ENCODE measurements at places on chromosomes 1 and 21. TPM values are rescaled to one million over a fixed set of nuclear protein-coding genes. Genes with fewer than 3 reads are reported as not detected.
A peak's percentile ranks its signal among the peaks of the same experiment; 100 is the strongest.

GRCh38 chr1:81802707-81803430, 2.1 kb downstream of the ADGRL2 start:
- DNase-seq = no peak

DNA sequence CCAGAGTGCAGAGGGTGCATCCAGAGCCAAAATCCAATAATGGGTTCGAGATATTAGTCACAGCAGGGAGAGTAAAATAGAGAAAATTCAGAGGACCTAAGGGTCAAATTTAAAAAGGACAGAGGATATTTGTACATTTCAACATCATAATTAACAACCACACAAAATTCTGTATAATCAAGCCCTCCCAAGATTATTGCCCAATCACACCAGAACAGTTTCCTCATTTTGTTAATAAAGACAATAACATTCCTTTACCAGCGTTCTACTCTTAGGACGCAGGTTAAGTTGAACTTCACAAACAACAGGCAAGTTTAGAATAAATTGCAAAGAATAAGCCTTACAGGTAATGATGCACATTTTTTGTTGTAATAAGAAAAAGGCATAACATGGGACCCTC, 462.8 kb downstream of the PTPRC start:
- no peak for DNase-seq

DNA sequence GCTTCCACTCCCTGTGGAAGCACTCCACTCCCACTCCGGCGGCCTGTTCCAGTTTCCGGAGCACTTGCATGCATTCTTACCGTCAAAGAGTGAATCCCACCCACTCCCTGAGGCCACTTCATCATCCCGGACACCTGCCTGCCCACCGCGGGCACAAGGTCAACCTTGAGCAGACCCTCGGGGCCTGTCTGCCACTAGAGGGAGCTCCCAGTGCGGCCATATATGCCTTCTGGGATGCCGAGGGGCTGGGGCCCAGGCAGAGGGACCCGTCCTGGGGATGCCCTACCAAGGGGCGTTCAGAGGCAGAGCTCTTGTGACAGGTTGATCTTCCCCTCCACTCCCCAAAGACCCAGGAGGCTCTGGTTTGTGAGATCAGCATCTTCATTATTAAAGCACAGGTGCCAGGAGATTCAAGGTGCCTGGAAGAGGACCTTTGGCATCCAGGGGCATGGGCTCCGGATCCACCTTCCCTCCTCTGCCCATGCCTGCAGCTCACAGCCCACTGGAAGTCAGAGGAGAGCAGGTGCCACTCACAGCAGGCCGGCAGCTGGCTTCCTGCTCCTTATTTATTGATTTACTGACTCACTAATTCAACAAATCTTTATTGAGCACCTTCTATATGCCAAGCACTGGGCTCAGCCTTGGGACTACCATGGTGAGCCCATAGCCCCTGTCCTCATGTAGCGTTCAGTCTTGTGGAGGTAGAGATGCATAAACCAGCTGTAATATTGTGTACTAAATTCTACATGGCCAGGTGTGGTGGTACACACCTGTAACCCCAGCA, 47.3 kb downstream of the UBIAD1 start:
- peak; percentile 30 for DNase-seq

DNA sequence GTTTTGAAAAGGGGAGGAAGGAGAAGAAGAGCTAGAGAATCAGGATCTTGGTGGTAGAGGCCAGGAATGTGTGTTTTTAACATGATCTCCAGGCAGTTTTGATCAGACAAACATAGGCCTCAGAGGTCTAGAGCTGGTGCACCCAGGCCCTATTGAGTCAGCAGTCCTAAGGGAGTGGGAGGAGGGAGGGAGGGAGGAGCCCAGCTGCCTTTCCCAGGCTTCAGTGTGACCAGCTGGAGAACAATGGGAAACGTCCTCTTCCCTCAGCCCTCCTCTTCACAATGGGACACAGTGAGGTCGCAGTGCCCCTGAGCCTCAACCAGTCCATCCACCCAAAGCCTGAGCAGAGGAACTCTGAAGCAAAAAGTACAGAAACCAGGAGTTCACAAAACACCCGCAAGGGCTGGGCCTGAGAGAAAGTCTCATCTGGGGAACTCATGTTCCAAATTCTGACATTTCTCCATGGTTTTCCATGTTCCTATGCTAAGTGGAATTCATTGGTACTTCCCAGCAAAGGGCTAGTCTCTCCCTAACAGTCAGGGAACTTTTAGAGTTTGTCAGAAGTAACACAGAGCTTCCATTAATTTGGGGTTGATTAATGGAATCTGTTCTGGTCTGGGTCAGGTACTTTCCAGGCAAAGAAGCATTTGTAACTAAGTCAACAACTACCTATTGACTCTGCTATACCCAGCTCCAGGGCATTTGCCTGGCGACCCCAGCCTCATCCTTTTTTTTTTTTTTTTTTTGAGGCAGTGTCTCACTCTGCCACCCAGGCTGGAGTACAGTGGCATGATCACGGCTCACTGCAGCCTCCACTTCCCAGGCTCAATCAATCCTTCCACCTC, 37.5 kb downstream of the ELAPOR1 start:
- no peak for DNase-seq

DNA sequence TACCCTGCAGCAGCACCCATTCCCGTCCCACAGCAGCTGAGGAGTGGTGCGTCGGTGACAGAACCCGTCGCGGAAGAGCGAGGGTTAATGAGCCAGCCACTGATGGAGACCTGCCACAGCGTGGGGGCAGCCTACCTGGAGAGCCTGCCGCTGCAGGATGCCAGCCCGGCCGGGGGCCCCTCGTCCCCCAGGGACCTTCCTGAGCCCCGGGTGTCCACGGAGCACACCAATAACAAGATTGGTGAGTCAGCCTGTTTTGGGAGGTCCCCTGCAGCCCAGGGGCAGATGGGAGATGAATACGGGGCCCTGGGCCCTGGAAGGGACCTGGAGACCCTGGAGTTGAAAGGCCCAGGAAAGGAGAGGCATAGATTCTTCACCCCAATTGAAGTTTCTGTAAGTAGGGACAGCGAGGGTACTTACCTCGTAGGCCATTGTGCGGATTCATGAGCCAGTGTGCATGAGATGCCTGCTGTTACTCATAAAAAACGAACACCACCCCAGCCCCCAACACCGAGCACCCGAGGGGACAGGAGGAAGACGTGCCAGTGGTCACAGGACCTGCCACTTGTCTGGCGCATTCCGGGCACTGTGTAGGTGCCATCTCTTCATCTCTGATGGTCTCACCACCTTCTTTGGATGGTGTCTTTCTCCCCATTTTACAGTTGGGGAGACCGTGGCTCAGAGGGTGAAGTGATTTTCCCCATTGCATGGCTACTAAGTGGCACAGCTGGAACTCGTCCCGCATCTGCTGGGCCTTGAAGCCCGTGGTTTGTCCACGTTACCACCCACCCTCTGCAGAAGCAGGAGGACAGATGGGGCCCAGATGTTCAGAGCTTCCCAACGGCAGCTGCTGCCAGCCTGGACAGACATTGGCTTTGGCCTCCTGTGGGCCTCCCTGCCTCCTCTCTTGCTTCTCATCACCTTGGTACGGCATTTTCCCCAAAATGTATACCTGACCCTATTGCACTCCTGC, 28.3 kb upstream of the TNFRSF1B start:
- DNase-seq = no peak

- DNase-seq = no peak
Observed at GRCh38 chr1:66275083-66275482, 258.9 kb upstream of the SGIP1 start.

- DNase-seq = no peak
Observed at GRCh38 chr1:78620666-78621065, 418 bp downstream of the IFI44L start.

- no peak for DNase-seq
Observed at GRCh38 chr1:183443011-183443410, 24.8 kb upstream of the NMNAT2 start.

- DNase-seq = no peak
Observed at GRCh38 chr1:193411215-193411614, 224.8 kb upstream of the B3GALT2 start.

GRCh38 chr1:99171184-99171813, 93.0 kb upstream of the PLPPR4 start:
- DNase-seq = no peak

GRCh38 chr1:171931752-171932151, 90.5 kb downstream of the DNM3 start:
- no peak for DNase-seq

DNA sequence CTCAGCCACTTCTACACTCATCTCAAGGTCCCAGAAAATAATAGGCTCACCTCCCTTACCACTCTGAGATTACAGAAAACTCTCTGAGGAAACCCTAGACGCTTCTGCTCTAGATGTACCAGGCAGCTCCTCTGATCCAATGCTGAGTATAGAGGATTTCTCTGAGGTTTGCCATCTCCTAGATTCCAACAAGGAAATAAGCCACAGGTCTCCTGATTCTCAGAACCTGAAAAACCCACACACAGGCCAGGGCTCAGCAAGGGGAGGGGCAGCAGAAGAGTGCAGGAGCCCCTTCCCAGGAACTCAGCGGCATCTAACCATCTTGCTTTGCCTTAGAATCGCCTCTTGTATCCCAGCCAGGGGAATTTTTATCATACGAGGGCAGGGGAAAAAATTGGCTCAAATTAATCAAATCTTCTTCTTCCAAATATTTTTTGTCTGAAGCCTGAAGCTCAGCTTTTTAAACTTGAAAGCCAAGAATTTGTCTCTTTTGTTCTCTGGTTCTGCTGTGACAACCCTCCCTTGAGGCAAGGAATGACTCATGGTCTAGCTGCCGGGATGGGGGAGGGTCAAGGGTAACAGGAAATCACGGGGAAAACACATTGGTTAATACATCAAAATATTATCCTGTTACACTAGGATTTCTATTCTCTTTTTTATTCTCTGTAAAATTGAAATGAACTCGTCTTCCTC, 30.8 kb downstream of the GORAB start:
- no peak for DNase-seq

DNA sequence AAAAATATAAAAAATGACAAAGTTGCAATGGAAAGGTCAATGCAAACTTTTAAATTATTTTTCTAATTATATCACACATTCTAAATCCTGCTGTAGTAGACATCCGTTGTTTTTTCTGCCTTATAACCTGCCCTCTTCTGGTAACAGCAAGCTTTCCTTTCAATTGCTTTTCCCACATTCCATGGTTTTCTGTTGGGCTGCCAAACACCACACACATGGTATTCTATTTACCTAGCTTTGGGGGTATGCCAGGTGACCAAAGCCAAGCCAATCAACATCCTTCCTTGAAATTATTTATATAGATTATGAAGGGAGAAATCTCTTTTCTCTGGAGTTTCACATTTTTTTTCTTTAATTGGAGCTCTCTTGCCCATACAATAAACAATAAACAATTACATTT, 3.4 kb upstream of the LAMC1 start:
- DNase-seq = no peak

- no peak for DNase-seq
Observed at GRCh38 chr1:204065174-204065985, 7.5 kb upstream of the SOX13 start.

GRCh38 chr1:39214021-39214713, 9.7 kb downstream of the MACF1 start:
- DNase-seq = no peak

DNA sequence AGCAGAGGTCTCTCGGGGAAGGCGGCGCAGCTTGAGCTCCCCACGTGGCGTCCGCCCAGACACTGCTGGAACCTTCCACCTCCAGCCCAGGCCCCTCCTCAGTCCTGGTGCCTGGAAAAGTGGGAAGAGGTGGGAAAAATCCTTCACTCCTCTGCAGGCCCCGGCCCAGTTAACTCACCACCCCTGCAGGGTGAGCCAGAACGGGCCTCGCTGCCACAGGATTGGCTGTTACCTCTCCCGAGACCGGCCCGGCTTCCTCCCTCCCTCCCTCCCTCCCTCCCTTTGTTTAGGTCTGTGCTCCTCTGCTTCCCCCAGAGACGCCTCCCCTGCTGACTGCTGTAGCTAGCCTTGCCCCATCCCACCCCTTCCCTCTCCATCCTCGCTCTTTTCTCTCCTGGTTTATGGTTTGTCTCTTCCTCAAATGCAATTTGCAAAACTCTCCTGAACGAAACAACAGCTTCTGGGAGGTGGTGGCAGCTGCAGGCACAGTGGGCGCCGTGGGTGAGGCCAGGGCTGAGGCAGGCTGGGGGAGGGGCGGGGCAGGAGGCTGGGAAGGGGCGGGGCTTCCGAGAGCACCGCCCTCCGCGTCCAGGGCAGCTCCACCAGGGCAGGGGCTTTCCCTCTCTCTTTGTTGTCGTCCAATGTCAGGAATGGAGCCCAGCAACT, 6.5 kb downstream of the CAPN9 start:
- no peak for DNase-seq

GRCh38 chr1:248853663-248854375, 5.1 kb downstream of the ZNF692 start:
- DNase-seq = no peak

DNA sequence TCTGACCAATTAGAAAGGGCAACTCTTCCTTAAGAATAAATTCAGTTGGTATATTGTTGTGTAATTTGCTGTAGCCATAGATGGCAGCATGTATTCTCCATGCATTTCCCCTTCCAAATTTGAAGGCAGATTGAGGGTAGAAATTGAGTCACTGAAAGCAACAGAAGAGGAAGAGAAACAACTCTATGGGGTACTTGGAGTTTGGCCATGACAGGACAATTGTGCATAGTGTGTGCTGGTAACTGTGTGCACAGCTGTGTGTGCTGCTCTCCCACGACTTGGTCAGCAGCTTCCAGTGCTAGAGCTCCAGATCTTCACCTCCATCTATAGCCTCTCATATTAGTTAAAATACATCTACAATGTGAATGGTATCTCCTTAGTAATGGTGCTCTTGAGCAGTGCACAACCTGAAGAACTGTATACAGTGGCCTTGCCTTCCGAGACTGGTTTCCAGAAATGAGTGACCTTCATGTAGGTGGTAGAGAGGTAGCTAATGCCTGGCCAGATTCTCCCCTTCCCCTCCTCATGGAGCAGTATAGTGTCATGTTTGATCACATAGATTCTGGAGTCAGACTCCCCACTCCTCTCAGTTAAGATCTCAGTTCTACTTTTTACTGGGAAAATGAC, 882 bp upstream of the FCAMR start:
- no peak for DNase-seq

DNA sequence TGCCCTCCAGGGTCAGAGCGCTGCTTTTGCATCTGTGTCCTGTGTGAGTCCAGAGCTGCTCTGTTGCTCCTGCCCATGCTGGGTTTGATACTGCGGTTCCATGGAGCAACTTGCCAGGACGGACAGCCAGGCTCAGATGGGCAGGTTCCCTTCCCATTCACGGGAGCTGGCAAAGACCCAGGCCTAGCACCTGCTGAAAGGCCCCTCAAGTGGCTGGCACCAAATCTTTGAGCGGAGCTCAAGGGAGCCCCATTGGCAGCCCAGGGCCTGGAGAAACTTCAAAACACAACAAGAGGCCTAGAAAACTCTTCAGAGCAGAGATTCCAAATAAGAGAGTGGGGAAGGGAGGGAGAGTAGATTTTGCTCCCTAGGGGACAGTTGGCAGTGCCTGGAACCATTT, 97.2 kb downstream of the ACTL8 start:
- DNase-seq = no peak

GRCh38 chr1:15148475-15148874, 5.1 kb upstream of the TMEM51 start:
- DNase-seq = no peak

- DNase-seq = no peak
Observed at GRCh38 chr1:41766041-41766440, 152.7 kb downstream of the HIVEP3 start.

- no peak for DNase-seq
Observed at GRCh38 chr1:33096363-33097005, 15.5 kb downstream of the AZIN2 start.

The PADI4 gene
- 1.4 TPM for polyA plus RNA-seq

The SYT14 gene
- not detected for polyA plus RNA-seq

The FAM72B gene
- polyA plus RNA-seq = 1.5 TPM

The FCRL1 gene
- 308 TPM for polyA plus RNA-seq

The AADACL4 gene
- polyA plus RNA-seq = not detected

The CLCA4 gene
- polyA plus RNA-seq = not detected

The FAM163A gene
- polyA plus RNA-seq = not detected

The RNU1-3 gene
- not detected for polyA plus RNA-seq

The CA6 gene
- not detected for polyA plus RNA-seq

The ZNF683 gene
- not detected for polyA plus RNA-seq
